ENCODE measurements at places on chromosomes 12 and 14. TPM values are rescaled to one million over a fixed set of nuclear protein-coding genes. Genes with fewer than 3 reads are reported as not detected.

DNA sequence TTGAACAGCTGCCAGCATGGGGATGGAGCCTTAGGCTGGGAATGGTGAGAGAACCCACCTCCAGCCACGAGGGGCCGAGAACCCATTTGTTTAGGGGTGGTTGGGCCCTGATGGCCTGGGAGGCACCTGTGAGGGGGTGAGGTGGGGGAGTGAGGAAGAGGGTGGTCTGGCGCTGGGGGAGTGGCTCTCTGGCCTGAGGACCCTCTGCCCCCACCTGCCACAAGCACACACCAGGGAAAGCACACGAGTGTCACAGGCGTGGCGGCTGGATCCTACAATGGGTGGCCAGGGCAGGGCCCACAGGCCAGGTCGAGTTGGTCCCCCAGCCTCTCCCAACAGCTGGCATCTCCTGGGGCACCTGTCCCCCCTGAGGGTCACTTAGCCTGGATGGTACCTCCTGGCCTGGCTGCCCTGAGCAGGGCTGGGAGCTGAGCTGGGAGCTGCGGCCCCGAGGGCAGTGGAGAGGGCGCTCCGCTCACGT, 340.5 kb downstream of the TMEM121 start:
- DNase-seq = no peak

DNA sequence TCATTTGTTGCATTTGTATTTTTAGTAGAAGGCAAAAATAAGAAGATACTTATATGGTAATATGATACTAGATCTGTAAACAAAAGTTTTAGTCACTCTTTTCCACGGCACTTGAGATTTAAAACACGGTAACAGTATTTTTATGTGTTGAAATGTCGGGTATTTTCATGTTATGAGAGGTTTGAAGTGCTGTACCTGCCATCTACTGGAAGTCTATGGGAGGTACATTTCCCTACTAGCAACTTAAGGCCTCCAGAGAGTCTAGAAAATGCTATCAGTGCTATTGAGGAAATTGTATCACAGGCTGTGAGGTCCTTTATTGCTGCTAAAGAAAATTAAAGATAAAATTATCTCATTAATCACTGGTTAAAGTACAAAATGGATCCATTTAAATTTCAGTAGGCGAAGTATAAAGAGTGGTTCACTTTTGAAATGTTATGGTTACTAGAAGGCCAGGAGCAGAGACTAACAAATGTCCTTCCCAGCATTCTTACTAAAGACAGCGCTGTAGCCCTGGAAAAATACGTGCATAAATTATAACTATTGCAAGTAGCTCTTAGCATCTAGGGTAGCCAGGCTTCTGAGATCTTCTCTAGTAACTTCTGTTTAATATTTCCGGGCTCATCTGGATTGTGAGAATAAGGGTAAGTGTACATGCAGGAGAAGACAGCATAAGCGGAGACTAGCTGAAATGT, 77.6 kb upstream of the PRKD1 start:
- no peak for DNase-seq

- DNase-seq = no peak
Observed at GRCh38 chr12:105738051-105738450, 400.7 kb downstream of the NUAK1 start.

Gene C12orf54
- not detected for total RNA-seq

Gene CCDC60
- total RNA-seq = not detected

GRCh38 chr14:55814873-55815272, 234.9 kb downstream of the KTN1 start:
- no peak for DNase-seq

DNA sequence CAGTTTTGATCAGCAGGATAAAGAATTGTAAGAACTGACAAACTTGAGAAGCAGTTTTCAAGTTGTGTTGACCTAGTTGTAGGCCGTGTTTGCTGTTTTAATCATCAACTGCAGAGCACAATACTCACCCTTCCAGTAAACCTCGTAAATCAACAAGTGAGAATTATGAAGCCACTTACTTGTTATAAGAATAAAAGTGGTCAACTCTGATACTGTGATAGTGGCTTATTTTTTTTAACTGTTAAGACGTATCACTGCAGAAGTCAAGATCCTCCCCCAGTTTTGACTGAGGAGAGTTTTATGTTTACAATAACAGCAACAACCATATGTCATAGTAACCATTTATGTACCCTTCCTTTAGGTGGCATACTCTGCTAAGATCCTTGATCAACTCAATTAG, 100.8 kb upstream of the DACT1 start:
- DNase-seq = no peak

Gene CELA1
- total RNA-seq = not detected

Gene SDSL
- 2.9 TPM for total RNA-seq

DNA sequence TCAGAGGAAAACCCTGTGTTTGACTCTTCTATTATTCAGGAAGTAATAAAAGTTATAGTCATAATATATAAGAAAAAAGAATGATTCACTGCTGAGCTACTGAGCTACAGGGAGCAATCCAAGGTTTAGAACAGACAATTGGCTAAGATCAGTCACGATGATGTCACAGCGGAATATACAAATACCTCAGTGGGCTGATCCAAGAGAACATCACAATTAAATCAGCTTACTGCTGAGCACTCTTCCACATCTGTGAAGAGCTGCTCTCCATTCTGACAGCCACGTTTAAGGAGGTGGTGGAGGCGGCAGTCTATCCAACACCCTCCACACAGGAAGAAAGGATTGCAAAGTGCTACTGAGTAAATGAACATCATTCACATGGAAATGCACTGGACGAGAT, 271.0 kb downstream of the APAF1 start:
- no peak for DNase-seq

Gene TAS2R8
- not detected for total RNA-seq

GRCh38 chr14:36683083-36683724, 21.5 kb downstream of the PAX9 start:
- DNase-seq = no peak

DNA sequence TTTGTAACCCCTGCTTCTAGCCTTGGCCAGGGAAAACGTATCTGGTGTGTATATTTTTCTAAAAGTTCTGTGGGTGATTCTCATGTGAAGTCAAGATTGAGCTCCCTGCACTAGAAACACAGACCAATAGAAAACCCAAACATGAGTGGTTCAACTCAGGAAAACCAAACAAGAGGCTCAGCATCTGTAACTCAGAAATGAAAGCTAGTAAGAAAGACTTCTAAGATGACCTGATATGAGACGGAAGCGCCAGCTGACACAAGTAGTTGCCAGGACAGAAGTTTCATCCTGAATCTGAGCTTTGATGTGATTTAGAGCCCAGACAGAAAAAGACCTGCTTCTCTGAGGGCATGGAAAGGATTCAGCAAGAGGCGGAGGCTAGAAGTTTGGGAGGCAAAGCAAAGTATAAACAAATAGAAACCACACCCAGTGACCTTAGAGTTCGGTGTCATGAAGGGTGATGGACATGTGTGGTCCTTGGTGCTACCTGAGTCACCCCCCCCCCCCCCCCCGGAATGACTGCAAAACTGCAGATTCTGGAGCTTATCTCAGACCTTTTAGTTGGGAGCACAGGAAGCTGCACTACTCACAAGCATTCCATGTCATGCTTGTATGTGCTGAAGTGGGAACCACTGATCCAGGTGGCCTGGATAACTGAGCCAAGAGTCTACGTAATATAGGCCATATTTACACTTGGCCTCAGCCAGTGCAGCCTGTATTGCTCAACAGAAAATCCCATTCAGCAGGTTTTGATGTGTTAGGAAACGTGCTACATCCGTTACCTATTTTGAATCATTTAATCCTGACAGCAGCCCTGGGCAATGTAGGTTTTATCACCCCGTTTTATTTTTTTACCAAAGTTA, 191.3 kb downstream of the ANO6 start:
- DNase-seq = no peak

Gene YBX3
- total RNA-seq = 156 TPM
